ENCODE measurements at places on chromosomes 16 and 17. TPM values are rescaled to one million over a fixed set of nuclear protein-coding genes. Genes with fewer than 3 reads are reported as not detected.

Gene GJD3
- total RNA-seq = not detected

DNA sequence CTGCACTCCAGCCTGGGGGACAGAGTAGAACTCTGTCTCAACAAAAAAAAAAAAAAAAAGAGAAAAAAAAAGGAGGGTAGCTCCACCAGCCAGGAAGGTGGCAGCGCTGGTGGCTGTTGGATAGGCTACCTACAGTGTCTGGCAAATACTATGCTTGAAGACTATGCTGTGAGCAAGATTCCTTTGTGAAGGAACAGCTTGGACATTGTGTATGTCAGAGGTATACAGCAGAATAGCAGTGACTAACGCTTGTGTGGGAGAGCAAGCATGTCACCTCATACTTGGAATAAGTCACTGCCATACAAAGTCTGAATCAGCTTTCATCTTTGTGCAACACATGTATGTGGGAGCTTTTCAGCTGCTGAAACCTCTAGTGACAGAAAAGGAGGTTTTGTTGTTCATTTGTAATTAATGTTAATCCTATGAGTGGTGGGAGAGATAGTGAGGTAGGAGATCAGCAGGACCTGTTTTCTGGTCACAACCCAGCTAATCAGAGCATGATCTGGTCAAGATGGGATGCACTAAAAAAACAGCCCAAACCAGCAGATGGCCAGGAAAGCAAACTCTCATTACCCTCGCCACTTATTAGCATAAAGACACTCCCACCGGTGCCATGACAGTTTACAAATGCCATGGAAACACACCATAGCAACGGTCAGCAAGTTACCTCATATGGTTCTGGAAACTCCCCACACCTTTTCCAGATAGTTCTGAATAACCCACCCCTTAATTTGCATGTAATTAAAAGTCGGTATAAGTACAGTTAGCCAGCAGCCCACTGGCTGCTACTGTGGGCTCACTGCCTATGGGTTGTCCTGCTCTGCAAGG lies 6.8 kb upstream of the ITGAD start:
- no peaks in the 10 kb centered on the region for H3K36me3 ChIP-seq
- no peak overlapping the region for H3K27ac ChIP-seq
- no peaks in the 10 kb centered on the region for H3K4me1 ChIP-seq
- peaks cover 4% of the 10 kb centered on the region for H3K27me3 ChIP-seq
- no peak overlapping the region for H3K4me3 ChIP-seq

- H3K4me1 ChIP-seq = no peaks in the 10 kb centered on the region
- peak; percentile 78 for DNase-seq
- no peak overlapping the region for H3K27ac ChIP-seq
- no peaks in the 10 kb centered on the region for H3K27me3 ChIP-seq
- H3K4me3 ChIP-seq = no peak overlapping the region
Measured at GRCh38 chr17:29778956-29779811, 150.8 kb downstream of the SSH2 start.

Gene FNDC8
- not detected for total RNA-seq

DNA sequence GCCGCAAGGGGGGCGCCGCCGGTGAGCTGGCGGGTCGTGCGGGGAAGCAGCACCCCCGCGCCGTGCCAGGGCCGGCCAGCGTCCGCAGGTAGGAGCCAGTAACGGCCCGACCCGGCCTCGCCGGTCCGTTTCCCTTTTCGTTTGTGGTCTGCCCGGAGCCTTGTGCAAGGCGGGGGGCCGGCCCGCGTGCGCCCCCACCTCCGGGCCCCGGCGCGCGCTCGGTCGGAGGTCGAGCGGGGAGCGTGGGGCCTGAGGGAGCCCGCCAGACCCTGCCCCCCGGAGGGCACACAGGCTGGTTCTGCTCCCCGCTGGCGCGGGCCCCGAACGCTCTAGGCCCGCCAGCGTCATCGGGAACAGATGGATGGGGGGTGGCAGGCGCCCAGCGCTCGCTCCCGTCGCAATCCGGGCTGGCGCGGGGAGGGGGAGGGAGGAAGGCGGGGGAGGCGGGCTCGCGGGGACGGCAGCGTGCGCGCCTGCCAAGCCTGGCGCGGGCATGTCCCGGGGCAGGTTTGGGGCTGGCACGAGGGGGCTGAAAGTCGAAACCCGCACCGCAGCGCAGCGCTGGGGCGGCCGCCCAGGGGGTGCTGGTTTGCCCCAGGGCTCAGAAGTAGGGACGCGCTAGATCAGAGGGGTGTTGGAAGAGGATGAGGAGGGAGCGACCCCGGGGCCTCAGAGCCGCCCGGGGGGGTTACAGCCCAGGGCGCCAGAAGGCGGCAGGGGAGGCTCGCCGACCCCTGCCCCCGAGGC lies 1.5 kb upstream of the GSE1 start:
- H3K4me1 ChIP-seq = peaks cover 31% of the 10 kb centered on the region
- peaks cover 2% of the 10 kb centered on the region for H3K27me3 ChIP-seq
- DNase-seq = no peak
- no peaks in the 10 kb centered on the region for H3K36me3 ChIP-seq
- H3K4me3 ChIP-seq = peak overlapping the region; percentile 17

GRCh38 chr17:49707608-49708514 lies at the start of gene SLC35B1:
Gene SLC35B1 (minus strand): TSS chr17:49707964. CDS start chr17:49707833, 131 bp downstream.
- peak within 1 kb of the TSS; percentile 96 for H3K4me3 ChIP-seq
- peak; percentile 95 for DNase-seq
- peak within 1 kb of the TSS; percentile 94 for H3K27ac ChIP-seq

- DNase-seq = no peak
- H3K27me3 ChIP-seq = peaks cover 4% of the 10 kb centered on the region
- H3K4me1 ChIP-seq = peaks cover 3% of the 10 kb centered on the region
- H3K36me3 ChIP-seq = no peaks in the 10 kb centered on the region
Measured at GRCh38 chr16:70805380-70805779, 4.4 kb upstream of the VAC14 start.

GRCh38 chr17:18968945-18969887 lies 17.3 kb downstream of the SLC5A10 start:
- H3K27ac ChIP-seq = no peak overlapping the region
- H3K4me3 ChIP-seq = no peak overlapping the region
- H3K27me3 ChIP-seq = no peaks in the 10 kb centered on the region
- DNase-seq = no peak

DNA sequence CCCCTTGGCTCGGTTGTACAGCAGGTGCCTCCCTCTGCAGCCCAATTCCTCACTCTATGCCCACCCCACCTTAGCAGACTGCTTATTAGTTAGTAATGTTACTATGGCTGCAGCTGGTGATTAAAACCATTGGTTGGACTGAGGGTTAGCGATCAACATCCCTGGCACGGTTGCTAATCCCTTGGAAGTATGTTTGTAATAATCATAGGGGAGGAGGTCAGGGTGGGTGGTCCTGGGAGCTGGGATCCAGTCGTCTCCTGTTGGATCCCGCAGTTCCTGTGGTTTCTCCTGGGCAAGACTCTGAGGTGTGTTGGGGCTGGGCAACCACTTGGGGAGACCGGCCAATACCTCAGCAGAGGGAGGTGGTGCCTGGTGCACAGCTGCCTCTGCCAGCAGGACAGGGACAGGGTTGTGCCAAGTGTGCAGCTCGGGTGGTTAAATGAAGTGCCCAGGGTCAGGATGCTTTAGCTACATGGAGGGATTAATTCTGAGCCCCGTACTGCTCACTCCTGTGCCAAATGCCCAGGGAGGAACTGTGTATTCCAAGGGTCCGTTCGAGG lies 38.0 kb downstream of the FZD2 start:
- no peaks in the 10 kb centered on the region for H3K36me3 ChIP-seq
- no peak overlapping the region for H3K4me3 ChIP-seq
- H3K27ac ChIP-seq = no peak overlapping the region

Gene HOXB8
- total RNA-seq = not detected

GRCh38 chr16:3963203-3963602 lies 82.7 kb upstream of the CREBBP start:
- H3K4me1 ChIP-seq = peaks cover 15% of the 10 kb centered on the region
- H3K27ac ChIP-seq = peak overlapping the region; percentile 61

GRCh38 chr17:9107527-9107926 lies 86.2 kb downstream of the NTN1 start:
- H3K4me1 ChIP-seq = no peaks in the 10 kb centered on the region
- no peak overlapping the region for H3K27ac ChIP-seq
- H3K27me3 ChIP-seq = no peaks in the 10 kb centered on the region

Gene CETP
- not detected for total RNA-seq

- H3K27ac ChIP-seq = no peak overlapping the region
- DNase-seq = no peak
- H3K27me3 ChIP-seq = no peaks in the 10 kb centered on the region
- no peaks in the 10 kb centered on the region for H3K4me1 ChIP-seq
- H3K36me3 ChIP-seq = no peaks in the 10 kb centered on the region
- H3K4me3 ChIP-seq = no peak overlapping the region
Measured at GRCh38 chr17:46862949-46863348, 11.6 kb downstream of the WNT9B start.

GRCh38 chr16:82055117-82055516 lies 20.1 kb downstream of the HSD17B2 start:
- no peaks in the 10 kb centered on the region for H3K4me1 ChIP-seq
- DNase-seq = no peak
- H3K36me3 ChIP-seq = no peaks in the 10 kb centered on the region
- no peak overlapping the region for H3K27ac ChIP-seq
- no peak overlapping the region for H3K4me3 ChIP-seq

Gene GDPD3
- total RNA-seq = 12.3 TPM

Gene TERB1
- not detected for total RNA-seq

Gene ADORA2B
- total RNA-seq = not detected

GRCh38 chr16:648071-648780 lies 939 bp upstream of the WDR90 start:
- no peak for DNase-seq
- H3K36me3 ChIP-seq = no peaks in the 10 kb centered on the region
- H3K27me3 ChIP-seq = no peaks in the 10 kb centered on the region
- H3K4me3 ChIP-seq = peak overlapping the region; percentile 77
- H3K4me1 ChIP-seq = peaks cover 9% of the 10 kb centered on the region

Gene CUEDC1
- total RNA-seq = 1.8 TPM

Gene PTX4
- 0.24 TPM for total RNA-seq

DNA sequence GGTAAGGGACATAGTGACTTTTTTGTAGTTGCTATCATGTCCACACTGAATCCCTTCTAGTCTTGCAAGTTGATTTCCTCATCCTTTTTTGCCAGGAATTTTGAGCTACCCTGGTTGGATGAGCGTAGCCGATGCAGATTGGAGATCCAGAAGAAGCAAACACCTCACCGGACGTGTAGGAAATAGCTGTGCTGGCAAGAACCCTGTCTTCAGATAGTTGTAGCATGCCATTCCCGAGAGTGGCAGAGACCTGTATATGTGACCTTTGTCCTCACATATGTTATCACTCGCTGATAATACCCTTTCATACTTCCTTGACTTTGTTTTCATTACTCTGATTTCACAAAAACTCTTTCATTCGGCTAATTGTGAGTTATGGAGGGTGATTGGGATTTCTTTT lies 6.2 kb upstream of the CASC3 start:
- no peak for DNase-seq
- peaks cover 4% of the 10 kb centered on the region for H3K4me1 ChIP-seq
- H3K27me3 ChIP-seq = no peaks in the 10 kb centered on the region

Gene CHRNE
- total RNA-seq = 1.9 TPM

DNA sequence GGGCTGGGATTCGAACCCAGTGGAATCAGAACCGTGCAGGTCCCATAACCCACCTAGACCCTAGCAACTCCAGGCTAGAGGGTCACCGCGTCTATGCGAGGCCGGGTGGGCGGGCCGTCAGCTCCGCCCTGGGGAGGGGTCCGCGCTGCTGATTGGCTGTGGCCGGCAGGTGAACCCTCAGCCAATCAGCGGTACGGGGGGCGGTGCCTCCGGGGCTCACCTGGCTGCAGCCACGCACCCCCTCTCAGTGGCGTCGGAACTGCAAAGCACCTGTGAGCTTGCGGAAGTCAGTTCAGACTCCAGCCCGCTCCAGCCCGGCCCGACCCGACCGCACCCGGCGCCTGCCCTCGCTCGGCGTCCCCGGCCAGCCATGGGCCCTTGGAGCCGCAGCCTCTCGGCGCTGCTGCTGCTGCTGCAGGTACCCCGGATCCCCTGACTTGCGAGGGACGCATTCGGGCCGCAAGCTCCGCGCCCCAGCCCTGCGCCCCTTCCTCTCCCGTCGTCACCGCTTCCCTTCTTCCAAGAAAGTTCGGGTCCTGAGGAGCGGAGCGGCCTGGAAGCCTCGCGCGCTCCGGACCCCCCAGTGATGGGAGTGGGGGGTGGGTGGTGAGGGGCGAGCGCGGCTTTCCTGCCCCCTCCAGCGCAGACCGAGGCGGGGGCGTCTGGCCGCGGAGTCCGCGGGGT lies at the start of gene CDH1:
Gene CDH1, plus strand, starts transcription at position 247 of the 684 bp plus-strand sequence. Its CDS starts 124 bp downstream, at position 371.
- H3K27me3 ChIP-seq = no peaks in the 10 kb centered on the region
- DNase-seq = peak; percentile 24
- H3K36me3 ChIP-seq = no peaks in the 10 kb centered on the region
- H3K27ac ChIP-seq = no peak within 1 kb of the TSS
- H3K4me3 ChIP-seq = no peak within 1 kb of the TSS
- H3K4me1 ChIP-seq = no peaks in the 10 kb centered on the region

DNA sequence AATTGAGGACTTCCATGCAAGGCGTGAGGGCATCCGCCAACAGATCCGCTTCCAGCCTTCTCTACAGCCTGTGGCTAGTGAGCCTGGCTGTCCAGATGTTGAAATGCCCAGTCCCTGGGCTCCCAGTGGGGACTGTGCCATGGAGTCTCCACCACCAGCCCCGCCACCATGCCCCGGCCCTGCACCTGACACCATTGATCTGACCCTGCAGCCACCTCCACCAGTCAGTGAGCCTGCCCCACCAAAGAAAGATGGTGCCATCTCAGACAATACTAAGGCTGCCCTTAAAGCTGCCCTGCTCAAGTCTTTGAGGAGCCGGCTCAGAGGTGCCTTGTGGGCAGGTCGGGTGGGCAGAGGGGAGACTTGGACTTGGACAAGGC lies 3.1 kb downstream of the MAPK7 start:
- DNase-seq = no peak
- no peak overlapping the region for H3K27ac ChIP-seq
- no peaks in the 10 kb centered on the region for H3K36me3 ChIP-seq
- H3K4me1 ChIP-seq = peaks cover 6% of the 10 kb centered on the region

DNA sequence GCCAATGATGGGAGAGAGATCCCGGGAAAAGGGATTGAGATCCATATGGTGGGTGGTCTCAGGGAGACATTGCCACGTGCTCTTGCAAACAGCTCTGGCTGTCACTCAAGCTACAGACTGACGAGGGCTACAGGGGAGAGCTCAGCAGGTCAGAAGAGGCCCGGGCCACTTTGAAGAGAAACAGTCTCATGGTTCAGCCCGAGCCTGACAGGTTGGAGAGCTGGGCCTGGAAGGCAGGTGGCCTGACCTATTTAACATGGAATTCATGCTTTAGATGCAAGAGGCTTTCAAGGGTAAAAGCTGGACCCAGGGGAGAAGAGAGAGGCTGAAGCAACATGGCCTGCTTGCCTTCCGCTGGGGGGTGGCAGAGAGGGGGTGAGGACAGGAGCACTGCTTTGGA lies 81.0 kb upstream of the BRD7 start:
- H3K27me3 ChIP-seq = no peaks in the 10 kb centered on the region
- H3K27ac ChIP-seq = no peak overlapping the region
- no peak overlapping the region for H3K4me3 ChIP-seq
- DNase-seq = no peak
- no peaks in the 10 kb centered on the region for H3K4me1 ChIP-seq

DNA sequence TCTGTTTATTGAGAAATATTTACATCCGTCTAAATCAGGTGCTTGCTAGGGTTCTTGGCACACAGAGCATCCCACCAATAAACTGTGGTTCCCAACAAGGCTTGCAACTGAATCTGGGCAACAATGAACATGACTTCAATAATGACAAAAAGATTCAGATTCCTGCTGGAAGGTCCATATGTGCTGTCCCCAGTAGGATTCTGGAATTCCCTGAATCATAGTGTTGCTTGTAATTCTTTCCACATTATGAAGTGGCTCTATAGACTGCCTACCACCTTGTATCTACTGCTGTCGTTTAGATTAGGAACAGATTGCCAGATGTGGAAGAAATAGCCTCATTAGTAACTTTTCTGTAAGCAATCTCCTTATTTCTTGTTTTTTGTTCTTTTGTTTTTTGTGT lies 265.9 kb downstream of the WWOX start:
- H3K36me3 ChIP-seq = no peaks in the 10 kb centered on the region
- no peaks in the 10 kb centered on the region for H3K4me1 ChIP-seq
- no peak for DNase-seq
- H3K4me3 ChIP-seq = no peak overlapping the region

Data from naive thymus-derived CD4-positive, alpha-beta T cell (primary cell).